Muscle of back (tissue), 13 donors: ENCODE measurements at places on chromosomes 4 and X.

DNA sequence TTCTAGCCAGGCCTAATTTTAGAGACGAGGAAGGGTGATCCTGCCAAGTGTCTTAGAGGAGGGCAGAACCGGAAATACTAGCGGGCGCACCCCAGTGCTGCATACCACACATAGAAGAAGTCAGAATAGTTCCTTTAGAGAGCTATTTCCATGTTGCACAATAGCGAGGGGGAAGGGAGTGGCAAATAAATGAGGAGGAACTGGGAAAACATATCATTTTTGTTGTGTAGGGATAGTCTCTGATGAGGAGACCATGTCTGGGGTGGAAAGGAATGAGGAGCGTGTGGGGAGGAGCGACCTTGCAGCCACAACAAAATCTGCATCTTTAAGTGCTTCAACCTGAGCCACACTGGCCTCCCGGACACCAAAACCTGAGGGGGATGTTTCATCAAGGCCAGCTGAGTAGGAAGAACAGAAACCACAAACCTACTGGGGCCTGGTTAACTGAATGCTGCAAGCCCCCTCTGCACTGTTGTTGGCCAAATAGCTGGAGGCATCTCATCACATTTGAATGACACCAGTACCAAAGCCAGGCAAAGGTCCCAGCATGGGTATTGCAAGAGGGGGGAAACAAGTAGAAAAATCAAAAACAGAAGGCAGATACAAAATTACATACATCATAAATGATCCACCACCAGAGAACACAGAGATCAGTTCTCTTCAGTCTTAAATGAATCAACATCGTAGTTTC, 26.7 kb upstream of the C1QTNF7 start:
- DNase-seq = no peak

DNA sequence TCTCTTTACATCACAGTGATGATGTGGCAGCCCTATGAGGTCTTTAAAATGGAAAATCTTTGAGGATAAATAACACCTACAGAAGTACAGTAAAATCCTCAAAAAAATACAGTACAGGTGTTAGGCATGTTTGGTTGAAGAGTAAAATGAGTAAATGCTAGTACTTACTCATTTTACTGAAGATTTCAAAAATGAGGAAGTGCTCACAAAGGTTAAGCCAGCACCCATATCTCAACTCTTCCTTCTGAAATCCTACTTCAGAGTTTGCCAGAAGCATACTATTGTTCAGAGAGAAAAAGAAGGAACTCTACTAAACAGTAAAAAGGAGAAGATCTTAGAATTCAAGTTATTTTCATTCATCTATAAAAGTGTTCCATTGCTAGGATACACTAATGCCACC, 130.9 kb downstream of the CBR4 start:
- no peak for DNase-seq

DNA sequence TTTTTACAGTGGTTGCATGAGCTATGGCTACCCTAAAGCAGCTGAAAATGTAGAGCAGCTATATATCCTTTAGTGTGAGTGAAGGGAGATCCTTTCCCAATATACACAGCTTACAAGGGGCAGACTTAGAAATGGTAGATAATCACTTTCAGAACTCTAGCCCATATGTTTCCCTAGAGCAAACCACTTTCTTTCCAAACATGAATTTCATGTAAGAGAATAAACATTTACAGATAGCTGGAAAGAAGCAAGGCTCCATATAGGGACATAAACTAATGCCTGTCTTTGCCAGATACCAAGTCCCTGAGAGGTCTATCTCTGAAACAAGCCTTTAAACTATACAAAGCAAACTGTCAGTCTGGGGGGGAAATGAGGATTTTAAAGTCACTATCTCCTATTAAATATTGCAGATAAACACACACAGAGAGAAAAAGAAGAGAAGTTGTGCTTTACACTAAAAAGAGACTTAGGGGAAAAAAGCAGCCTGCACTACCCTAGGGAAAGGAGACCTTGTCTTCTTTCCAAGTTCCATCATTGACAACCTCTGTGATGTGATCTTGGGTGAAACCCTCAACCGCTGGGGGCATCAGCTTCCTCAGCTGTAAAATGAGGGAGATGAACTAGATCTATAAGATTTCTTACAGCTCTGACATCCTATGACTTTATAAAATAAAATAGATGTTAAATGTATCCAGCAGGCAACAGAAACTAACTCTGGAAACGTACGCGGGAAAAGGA, 73.6 kb downstream of the TMEM156 start:
- peak; percentile 24 for DNase-seq

- DNase-seq = peak; percentile 72
These were observed 236.1 kb downstream of the OPHN1 start for GRCh38 chrX:68196939-68197791.

DNA sequence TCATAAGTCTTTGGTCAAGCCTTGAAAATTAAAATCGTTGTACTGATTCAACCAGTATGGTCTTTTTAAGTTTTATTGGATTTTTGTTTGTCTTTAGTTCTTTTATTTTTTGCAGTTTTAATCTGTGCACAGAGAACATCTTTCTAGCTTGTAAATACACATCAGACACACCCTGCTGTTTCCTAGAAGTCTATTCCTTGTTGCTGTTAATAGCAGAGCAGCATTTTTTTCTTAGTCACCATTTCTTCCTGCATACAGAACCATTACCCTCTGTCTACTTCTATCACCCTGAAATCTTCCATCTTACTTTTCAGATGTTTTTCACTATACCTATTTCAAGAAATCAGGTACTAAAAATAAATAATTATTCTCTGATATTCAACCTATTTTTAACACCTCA, 375.4 kb downstream of the GRID2 start:
- DNase-seq = no peak

- DNase-seq = no peak
These were observed 186.9 kb upstream of the STK26 start for GRCh38 chrX:131836161-131836560.

- DNase-seq = no peak
These were observed 929.5 kb downstream of the DMD start for GRCh38 chrX:32281853-32282252.

GRCh38 chrX:73289039-73289438, 74.4 kb upstream of the NAP1L2 start:
- no peak for DNase-seq

DNA sequence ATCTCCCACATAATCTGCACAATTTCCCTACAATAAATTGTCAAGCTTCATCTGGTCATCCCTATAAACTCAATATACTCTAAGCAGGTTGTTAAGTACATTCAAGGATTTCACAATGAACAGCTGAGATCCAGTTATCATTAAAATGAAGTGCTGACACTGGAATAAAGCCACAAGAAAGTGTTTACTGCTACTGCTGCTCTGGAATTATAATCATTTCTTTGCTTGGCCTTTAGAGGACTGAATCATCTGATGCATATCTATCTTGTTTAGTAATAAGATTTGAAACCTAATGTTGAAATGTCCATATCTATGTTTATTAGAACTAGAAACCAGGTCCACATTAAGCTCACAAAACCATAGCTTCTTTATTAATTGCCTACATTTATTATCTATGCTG, 338.6 kb upstream of the ZFP42 start:
- DNase-seq = no peak

DNA sequence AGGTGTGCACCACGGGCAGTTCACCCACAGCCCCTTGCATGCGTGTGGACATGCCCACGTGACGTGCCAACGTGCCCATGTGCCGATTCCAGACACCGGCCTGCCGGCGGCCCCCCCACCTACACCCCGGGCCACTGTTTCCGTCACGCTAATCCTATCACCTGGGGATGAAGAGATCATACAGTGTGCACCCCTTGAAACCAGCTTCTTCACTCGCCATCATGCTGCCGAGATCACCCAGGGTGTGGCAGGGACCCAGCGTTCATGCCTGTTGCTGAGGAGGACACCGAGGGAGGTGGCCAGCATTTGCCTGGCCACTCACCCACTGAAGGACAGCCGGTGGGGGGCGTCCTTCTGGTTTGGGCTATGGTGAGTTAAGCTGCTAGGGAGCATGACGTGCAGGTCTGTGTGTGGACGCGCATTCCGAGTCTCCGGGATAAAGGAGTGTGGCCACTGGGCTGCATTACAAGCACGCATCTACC, 14.1 kb downstream of the CTBP1 start:
- DNase-seq = no peak

DNA sequence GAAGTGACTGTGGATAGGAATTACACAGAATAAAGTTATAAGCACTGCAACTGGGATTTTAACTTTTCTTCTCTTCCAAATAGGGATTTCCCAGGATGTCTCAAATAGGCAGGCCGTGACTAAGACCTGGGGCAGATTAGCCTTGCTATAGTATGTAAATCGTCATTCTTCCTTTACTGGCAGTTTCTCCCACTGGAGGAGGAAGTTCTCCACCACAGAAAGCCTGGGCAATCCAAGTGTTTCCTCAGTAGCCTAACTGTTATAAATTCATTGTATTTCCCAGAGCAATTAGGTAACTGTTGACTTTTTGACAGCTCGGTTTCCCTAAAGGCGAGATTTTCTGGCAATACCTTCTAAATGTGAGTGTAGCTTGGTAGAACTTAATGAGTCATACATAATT, at the start of gene TNIP3:
TNIP3 (minus strand) TSS at position 31 of the 400 bp plus-strand sequence. CDS start 196 bp downstream, outside the sequence.
- DNase-seq = no peak

- DNase-seq = peak; percentile 53
These were observed 358.4 kb downstream of the PRR32 start for GRCh38 chrX:127177966-127178365.

DNA sequence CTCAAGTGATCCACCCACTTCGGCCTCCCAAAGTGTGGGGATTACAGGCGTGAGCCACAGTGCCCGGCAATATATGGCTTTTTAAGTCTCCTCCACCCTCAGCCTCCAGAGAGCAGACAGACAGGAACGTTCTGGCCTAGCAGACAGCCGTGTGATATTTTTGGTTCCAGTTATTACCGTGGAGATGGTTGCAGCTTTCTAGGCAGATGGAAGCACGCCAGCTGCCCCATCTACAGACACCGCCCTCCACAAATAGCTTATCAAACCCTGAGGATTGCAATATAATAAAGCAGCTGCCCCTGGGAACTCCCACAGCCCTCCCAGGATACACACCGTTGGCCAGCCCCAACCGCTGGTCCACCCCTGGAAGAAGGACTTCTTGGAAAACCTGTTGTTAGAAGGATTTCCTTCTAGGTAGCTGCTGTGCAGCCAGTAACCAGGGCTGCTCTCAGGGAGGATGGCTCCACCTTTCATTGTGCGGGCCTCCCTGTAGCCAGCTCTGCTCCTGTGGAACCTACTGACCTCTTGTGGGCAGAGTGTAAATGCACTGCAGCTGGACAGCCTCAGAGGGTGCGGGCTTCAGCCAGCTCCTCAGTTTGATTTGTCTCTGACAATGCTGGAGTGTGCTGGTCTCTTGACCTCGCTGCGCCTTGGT, 44.0 kb downstream of the SLC25A5 start:
- DNase-seq = peak; percentile 64

DNA sequence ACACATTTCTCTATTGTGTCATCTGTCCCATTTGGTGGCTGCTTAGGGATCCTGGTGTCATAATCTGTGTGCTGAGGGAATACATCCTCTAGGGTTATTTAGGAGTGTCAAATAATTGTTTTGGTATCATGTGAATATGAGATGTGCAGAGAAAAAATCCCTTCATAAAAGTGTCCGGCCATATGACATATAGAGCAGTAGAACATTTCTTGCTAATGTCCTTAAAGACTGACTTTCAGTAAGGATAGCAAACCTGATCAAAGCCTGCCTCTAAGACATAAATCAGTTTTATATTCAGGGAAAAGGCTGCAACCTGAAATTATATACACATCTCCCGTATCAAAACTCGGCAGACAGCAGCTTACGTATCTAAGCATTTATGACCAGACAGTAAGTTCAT, 211.6 kb downstream of the ADAM29 start:
- DNase-seq = no peak

DNA sequence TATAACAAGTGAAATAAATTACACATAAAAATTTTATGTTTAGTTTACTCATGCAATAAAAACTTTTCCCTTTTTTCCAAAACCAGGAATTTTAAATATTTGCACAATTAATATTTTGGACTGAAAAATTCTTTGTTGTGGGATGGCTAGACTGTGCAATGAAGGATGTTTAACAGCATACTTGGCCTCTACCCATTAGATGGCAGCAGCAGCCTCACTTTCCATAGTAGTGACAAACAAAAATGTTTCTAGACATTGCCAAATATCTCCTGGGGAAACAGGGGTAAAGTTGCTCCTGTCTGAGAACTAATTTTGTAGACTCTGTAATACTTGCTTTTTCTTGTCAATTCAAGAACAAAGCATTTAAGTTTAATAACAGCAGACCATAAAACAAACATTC, 49.8 kb downstream of the SCLT1 start:
- peak; percentile 8 for DNase-seq

DNA sequence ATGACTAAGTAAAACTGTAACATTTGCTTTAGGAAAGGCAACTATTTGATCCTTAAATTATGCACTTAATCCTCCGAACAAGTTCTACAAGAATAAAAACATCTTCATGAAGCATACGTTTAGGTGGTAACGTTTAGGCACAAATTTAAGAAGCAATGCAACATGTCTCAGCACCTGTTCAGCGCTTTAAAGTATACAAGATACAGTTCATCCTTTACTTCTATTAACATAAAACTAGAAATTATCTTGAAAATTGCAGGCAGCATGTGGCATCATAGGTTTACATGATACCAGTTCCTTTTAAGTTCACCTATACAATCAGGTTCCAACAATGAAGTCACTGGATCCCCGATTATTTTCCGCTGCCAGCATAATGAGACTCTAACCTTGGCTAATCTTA, 1.5 kb downstream of the PLA2G12A start:
- no peak for DNase-seq

DNA sequence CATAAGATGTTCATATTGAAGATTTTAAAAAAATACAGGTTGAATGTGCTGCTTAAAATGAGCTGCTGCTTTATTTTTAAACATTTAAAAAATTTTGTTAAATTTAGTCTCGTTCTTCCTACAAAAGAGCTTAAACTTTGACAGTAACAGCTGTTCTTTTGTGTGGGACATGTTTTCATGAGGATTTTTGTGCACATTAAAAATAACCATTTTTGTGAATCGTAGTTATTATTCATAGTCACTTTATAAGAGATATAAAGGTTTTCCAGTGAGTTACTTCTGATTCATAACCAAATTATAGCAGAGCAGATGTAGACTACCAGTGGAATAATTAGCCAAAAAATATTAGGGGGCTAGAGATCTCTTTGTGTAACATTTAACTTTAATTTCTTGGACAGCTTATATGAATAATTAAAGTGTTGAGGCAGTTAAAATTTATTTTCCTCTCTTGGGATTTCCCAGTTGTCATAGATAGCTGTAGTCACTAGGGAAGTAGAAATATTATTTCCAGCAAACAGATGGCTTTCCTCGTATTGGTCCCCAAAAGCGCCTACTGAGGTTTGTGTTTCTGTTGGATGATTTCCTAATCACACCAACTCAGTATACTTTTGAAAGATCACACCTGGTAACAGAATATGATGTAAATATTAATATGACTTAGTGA, 24.2 kb downstream of the RBPJ start:
- no peak for DNase-seq

GRCh38 chr4:39303871-39304270, 62.3 kb downstream of the RFC1 start:
- DNase-seq = no peak

GRCh38 chr4:139227729-139228404, 50.8 kb upstream of the ELF2 start:
- DNase-seq = no peak
